ENCODE measurements at places on chromosomes 7 and 10.

DNA sequence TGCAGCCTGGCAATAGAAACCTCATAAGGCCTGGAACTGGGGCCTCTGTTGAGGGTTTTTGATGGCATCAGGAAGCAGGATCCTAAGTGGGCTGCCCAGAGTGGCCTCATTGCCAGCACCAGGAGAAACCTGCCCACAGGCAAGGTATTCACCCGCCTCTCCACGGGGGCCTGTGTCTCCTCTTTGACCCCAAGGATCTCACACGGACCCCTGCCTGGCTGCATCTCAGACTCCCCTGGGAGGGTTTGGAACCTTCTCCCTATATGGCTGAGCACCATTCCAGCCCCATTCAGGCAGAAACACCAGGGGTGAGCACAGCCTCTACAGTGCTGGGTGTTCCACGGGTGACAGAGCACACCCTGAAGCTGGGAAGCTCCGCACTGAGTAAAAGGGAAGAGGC is 14.6 kb upstream of the C10orf71 start:
- DNase-seq: no peak

- DNase-seq: peak; percentile 77
Observed at GRCh38 chr10:132848951-132849545, 63.1 kb upstream of the NKX6-2 start.

DNA sequence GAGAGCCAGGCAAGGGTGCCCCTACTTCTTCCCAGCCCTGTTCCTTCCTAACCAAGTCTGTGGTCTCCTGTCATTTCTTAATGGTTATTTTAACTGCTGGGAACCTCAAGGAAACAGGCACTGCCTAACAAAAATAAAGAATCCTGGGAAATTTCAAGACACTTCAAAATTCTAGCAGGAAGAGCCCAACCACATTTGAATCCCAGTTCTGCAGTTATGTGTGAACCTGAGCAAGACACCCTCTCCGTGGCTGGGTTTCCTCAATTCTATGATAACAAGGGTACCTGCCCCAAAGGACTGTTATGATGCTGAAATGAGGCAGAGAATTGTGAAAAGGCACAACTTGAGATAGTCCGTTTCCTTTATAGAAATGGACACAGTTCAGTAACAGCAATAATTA is 36.2 kb upstream of the DUSP5 start:
- DNase-seq: no peak

GRCh38 chr7:136278057-136278456 is 300.9 kb upstream of the MTPN start:
- no peak for DNase-seq

DNA sequence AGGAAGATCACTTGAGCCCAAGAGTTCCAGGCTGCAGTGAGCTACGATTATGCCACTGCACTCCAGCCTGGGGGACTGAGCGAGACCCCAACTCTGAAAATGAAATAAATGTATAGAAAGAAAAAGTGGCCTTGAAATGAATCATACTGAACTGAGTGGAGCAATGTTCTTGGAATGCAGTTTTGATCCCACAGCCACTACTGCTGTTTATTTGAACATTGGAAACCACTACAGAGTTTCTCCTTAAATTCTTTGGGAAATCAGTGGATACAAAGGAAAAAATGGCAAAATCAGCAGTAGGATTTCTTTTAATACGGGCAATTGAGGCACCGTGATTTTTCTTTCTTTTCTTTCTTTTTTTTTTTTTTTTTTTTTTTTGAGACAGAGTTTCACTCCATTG is 637.4 kb downstream of the GALNT17 start:
- DNase-seq: no peak

DNA sequence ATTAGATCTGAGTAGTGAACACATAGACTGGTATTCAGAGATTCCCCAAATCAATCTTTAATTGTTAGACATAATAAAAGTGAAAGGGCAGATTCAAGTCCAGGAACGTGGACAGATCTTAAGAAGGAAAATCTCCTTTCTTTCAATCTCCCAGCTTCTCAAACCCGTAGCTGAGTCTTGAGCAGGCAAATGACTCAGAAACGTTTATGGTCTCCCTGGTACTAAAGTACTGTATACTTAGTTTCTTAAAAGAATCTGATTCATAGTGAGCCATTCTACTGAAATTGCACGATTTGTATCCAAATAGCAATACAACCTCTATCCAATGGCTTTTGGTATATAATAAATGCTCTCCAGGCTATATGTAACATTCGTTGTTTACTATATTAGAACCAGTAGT is 140.4 kb upstream of the RHEB start:
- DNase-seq: peak; percentile 86

- peak; percentile 57 for DNase-seq
Observed at GRCh38 chr10:1516492-1517165, 220.7 kb downstream of the ADARB2 start.

- DNase-seq: no peak
Observed at GRCh38 chr7:33671531-33672262, 233.6 kb upstream of the BMPER start.

- DNase-seq: peak; percentile 97
Observed at GRCh38 chr10:132836832-132837540, 51.0 kb upstream of the NKX6-2 start.

DNA sequence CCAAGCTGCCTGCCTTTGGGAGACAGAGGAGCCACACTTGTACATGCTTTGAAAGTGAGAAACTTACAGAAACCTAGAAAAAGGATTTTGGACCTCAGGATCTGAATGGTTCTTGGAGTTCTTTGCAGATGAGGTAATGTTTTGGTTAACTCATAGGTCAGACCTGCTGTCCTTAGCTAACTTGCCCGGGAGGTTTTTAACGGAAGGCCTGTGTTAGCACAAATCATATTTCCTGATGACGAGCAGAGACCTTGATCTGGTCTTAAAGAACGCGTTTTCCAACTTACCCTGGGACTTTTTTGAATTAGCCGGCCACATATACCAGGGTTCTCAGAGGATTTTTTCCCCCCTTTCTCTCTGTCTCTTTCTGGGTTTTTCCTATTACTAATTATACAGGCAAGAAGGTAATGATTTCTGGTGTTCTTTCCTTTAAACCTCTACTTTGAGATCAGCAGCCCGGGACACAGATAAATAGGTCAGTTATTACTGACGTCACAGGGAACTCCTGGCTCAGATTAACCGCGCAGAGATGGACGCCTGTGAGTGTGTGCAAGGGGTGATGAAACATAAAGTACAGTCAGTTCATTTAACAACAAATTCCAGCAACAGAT is 101.7 kb upstream of the KLF6 start:
- DNase-seq: peak; percentile 88

GRCh38 chr7:84452618-84453017 is 258.0 kb upstream of the SEMA3A start:
- DNase-seq: no peak

GRCh38 chr7:117048882-117049281 is 95.6 kb downstream of the ST7 start:
- DNase-seq: no peak

DNA sequence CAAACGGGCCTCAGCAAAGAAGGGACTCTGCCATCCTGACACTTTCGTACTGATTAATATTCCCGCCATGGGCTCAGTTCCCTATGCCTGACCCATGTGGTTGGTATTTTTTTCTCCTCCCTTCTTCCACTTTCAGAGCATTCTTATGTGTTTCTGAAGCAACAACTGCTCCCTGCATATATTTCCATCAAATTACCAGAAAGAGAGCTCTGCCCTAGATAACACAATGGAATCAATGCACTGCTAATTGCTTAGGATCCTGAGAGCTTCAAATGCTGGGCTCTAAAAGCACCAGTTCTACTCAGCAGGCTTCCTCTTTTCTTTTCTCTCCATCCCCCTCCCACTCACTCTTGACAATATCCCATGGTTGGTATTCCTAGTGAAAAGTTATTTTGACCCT is 5.3 kb downstream of the TECTB start:
- DNase-seq: no peak

All from osteoblast (primary cell).